AG09309 (cell line): ENCODE measurements at places on chromosomes 5 and 9.

DNA sequence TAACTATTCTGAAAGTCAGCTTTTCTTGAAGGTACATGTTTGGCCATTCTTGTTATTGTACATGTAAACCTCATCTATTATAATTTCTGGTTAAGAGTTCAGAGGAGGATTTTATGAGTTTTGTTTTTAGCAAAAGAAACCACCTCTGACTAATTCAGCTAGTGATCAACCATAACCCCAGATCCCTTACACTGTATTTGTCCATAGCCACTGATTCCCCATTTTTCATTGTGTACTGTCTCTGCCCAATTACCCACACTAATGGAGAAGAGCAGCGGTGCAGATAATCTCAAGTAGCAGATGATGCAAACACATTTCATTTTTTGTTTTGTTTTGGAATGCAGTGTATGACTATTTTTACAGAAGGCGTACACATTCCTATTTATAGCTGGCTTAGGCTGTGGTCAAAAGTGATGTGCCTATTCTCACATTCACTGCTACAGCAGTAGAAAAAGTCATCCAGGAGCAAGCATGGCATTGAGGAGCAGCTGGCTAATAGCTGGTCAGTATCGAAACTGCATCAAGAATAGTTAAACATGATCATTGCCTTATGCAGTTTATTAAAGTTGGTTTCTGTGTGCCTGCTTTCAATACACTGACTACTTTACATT, 988.3 kb downstream of the DTWD2 start:
- peak; percentile 1 for DNase-seq

DNA sequence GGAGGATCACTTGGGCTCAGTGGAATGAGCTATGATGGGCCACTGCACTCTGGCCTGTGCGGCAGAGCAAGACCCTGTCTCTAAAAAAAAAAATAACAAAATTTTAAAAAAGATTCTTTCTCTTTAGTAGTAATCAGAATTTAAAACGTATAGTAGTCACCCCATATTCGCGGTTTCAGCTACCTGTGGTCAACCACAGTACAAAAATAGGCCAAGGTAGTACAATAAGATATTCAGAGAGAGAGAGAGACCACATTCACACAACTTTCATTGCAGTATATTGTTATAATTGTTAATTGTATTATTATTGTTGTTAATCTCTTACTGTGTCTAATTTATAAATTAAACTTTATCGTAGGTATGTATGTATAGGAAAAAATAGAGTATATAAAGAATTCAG, 18.7 kb downstream of the INIP start:
- no peak for DNase-seq

GRCh38 chr5:173281910-173282309, 46.3 kb downstream of the STC2 start:
- DNase-seq, result no peak

DNA sequence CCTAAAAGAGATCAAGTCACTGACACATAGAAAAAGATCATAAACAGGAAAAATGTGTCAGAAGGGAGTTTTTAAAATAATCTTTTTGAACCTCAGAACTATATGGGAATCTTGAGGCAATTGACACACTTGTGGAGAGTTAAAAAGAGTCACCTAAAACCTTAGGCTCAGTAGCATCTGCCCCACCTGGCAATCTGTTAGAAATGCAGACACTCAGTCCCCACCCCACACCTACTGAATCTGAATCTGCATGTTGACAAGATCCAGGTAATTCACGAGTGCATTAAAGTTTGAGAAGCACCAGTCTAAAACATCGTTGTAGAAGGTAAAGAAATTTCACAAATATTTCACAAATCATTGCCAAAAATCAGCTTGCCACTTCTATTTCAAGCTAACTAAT, 388.3 kb downstream of the NR2F1-AS1 start:
- no peak for DNase-seq

DNA sequence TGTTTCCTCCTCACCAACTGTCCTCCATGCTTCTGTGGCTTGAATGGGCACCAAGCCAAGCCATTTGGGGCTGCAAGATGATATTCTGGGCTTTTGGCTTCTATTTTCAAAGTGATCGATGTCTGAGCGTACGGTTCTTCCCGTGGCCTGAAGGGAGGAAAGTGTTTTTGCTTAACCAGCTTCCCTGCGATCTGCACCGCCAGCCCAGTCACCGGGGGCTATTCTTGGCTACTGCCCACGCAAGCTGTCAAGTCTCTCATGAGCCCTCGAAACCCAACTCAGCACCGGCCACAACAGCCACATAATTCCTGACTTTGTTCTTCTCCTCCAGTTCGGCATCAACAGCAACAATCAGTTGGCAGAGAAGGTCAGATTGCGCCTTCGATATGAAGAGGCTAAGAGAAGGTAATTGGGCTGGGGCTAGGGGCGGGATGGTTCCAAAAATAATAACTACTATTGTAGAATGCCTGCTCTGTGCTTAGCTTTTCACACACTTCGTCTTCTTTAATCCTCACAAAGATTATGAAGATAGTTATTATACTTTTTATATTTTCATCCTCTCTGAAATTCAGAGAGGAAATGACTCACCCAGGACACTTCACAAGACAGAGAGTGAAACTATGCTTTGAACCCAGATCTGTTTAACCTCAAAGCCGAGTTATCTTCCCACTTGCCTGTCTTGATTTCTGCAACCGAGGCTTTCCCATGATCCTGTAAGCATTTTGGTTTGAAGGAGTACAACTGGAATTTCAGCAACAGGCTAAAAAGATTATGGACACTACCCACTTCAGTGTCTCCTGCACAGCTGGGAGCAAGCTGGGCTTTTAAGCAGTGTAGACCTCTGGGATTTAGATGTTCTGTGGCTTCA, 76.4 kb upstream of the RARS1 start:
- DNase-seq, result peak; percentile 23

DNA sequence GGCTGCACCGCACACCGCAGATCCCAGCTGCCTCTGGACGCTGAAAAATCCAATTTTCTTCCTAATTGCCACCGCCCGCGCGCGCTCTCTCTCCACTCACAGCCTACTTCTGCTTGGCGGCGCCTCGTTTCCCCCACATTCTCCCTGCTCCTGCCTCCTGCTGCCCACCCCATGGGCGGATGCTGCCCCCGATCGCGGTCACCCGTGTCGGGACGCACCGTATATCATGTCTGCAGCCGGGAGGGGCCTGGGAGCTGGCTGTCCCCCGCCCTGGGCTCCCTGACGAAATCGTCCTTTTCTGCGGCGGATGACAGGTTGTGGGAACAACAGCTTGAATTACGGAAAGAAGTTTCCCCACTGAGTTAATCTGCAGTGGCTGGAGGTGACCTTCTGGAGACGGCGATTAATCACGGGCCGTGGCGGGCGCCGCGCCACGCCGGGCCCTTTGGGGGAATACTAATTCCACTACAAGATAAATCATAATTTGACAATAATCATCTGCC, 36.3 kb upstream of the PSD2 start:
- no peak for DNase-seq

- DNase-seq, result no peak
Observed at GRCh38 chr9:19643875-19644274, 145.0 kb downstream of the SLC24A2 start.

GRCh38 chr5:96752341-96753016, 55.3 kb downstream of the ERAP1 start:
- DNase-seq, result peak; percentile 35

- DNase-seq, result no peak
Observed at GRCh38 chr5:39740404-39740803, 315.6 kb upstream of the DAB2 start.

GRCh38 chr9:38696999-38697398, 22.9 kb downstream of the FAM240B start:
- no peak for DNase-seq

DNA sequence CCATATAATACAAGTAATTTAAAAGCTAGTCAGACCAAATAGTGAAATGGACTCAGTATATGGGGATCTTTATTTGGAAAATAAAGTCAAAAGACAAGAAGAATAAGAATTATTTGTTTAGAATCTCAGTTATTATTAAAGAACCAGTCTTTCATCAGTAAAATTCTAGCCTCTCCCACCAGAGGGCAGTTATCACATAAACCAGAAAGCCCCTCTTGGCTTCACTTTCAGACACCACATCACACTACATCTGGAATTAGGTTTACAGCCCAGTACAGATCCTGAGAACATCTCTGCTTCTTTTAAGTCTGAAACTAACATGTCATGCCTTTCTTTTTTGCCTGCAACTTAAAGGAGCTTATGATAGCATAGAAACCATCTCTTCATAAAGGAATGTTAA, 12.2 kb upstream of the HSPB3 start:
- DNase-seq, result no peak
